Naive thymus-derived CD8-positive, alpha-beta T cell (primary cell): ENCODE measurements at places on chromosomes 12 and 14.

- no peak for DNase-seq
Observed at GRCh38 chr12:131732996-131733615, 22.2 kb downstream of the SFSWAP start.

GRCh38 chr12:104588921-104589590 is 132.3 kb downstream of the CHST11 start:
- no peak for DNase-seq

DNA sequence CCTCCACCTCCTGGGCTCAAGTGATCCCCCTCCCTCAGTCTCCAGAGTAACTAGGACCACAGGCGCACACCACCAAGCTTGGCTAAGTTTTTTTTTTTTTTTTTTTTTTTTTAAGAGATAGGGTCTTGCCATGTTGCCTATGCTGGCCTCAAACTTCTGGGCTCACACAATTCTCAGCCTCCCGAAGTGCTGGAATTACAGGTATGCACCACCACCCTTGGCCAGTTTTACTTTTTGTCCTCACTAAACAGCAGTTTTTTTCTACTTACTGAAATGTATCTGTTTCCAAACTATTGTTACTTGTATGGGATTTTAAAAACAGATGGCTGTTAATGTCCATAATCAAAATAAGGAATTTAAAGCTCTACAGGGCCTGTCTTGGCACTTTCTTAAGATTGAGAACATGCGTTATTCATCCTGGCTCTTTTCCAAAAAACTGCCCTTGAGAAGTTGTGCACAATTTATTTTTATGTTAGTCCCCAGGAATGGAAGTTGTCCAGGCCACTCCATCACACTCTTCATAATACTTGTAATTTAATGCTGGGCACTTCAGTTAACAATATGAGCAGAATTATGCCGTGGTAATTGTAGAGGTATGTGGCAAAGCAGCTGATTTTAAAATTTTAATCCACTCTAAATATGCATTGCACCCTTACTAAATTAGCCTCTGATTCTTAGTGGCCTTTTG is 51.9 kb upstream of the REP15 start:
- no peak for DNase-seq

GRCh38 chr14:89572596-89573398 is 155.8 kb upstream of the FOXN3 start:
- DNase-seq: no peak

GRCh38 chr14:57182760-57183503 is 85.8 kb downstream of the EXOC5 start:
- DNase-seq: no peak
